Pancreas (tissue), 10 donors: ENCODE measurements at places on chromosomes 5 and 9. TPM values are rescaled to one million over a fixed set of nuclear protein-coding genes. Genes with fewer than 3 reads are reported as not detected.
A peak's percentile ranks its signal among the peaks of the same experiment; 100 is the strongest.

The MATR3 gene
- polyA plus RNA-seq, result 104 TPM

The ZBED3 gene
- 4.2 TPM for polyA plus RNA-seq

GRCh38 chr9:80157561-80157983 is 585.8 kb downstream of the TLE4 start:
- DNase-seq, result no peak

The SEC16A gene
- 49.7 TPM for polyA plus RNA-seq

- no peak for DNase-seq
Measured at GRCh38 chr9:33851301-33851700, 34.3 kb downstream of the UBE2R2 start.

GRCh38 chr9:14935106-14935751 is 25.0 kb upstream of the FREM1 start:
- DNase-seq, result no peak

GRCh38 chr5:73862796-73863195 is 236.8 kb downstream of the ARHGEF28 start:
- no peak for DNase-seq

- no peak for DNase-seq
Measured at GRCh38 chr5:124420952-124421351, 325.5 kb downstream of the ZNF608 start.

The ARL14EPL gene
- not detected for polyA plus RNA-seq

GRCh38 chr9:123637945-123638634 is 282.1 kb downstream of the CRB2 start:
- no peak for DNase-seq

DNA sequence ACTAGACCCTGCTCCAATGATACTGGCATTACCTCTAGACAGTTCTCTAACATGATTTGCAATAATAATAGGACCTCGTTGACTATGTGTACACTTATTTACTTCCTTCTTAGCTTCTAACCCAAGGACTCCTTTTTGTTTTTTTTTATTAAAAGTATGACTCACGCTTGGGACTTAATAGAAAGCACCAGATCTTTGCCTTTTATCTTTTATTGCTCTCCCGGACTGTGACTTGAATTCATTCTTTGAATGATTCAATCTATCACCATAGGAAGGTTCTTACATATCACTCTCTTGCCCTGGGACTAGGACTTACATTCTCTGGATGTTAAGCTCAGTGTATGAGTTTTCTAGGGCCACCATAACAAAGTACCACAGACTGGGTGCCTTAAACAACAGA is 9.0 kb downstream of the C9 start:
- no peak for DNase-seq

DNA sequence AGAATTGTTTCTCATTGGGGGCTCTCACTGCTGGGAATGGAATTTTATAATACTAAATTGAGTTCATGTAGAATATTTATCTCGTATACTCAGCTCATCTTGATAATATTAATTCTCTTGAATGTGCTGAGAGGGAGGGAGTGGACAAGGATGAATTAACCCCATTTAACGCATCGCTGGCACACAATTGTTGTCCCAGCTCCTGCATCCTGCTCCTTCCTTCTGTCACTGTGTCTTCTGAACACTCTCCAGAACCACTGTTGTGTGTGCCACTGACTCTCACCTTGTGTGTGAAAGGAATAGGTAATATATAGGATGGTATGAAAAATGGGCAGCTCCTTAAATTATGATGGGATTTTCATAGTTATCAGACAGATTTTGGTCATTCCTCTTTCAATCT is 267.3 kb downstream of the MTRR start:
- no peak for DNase-seq

DNA sequence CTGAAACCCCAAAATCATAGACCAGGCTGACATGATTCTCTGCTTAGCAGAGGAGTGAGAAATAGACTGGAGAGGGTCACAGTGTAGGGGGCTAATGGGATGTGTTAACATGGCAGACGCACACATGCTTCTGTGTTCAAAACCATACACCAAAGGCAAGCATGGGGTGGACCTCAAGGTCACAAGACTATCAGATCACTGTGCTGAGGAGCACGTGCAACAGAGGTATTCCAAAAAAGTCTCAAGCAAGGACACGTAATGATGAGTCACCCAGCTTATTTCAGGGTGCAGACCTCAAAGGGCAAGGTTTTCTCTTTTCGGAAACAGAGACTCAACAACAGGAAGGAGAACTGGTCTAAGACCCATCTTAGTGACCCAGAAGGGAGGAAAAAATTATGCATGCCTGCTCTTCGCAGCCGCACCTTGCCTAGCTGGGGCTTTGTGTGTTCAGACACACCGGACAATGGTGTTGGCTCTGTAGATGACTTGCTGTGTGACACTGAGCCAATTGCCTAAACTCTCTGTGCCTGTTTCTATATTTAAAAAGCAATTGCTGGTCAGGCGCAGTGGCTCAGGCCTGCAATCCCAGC is 20.3 kb downstream of the WHRN start:
- no peak for DNase-seq

GRCh38 chr5:168537176-168537575 is 8.1 kb downstream of the FBLL1 start:
- no peak for DNase-seq

GRCh38 chr5:139038613-139039305 is 159.4 kb downstream of the SIL1 start:
- no peak for DNase-seq

The FOXE1 gene
- polyA plus RNA-seq, result 0.16 TPM

DNA sequence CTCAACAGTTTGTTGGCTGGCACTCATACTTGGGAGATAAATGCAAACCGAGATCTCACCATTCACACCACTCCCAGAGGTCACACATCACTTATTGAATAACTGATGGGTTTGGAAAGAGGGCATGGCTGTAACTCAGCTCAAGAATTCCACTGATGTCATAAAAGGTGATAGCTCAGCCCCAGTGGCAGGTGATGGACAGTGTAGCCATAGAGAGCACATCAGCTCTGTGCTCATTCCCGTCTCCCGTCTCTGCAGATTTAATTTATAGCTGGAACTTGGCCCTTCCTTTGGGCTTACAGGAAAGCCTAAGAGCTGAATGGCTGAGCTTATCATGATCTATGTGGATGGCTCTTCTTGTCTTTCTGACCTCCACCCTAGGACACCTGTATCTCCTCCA is 59.8 kb downstream of the INSYN2B start:
- DNase-seq, result no peak

GRCh38 chr5:134846641-134846960 is 833 bp downstream of the C5orf24 start:
- no peak for DNase-seq

DNA sequence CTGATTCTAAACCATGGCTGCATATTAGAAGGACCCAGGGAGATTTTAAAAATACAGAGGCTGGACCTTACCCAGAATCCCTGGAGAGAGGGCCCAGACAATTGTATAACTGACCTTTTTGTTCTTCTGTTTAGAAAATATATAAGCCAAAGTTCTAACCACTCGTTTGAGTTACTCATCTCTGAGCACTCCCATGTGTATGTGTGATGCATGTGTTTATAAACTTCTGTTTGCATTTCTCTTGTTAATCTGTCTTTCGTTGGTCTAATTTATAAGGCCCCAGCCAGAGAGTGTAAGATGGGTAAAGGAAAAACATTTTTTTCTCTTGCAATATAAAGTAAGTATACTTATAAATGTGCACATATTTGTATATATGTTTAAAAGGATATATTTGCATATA is 443.9 kb downstream of the ZNF608 start:
- DNase-seq, result no peak

DNA sequence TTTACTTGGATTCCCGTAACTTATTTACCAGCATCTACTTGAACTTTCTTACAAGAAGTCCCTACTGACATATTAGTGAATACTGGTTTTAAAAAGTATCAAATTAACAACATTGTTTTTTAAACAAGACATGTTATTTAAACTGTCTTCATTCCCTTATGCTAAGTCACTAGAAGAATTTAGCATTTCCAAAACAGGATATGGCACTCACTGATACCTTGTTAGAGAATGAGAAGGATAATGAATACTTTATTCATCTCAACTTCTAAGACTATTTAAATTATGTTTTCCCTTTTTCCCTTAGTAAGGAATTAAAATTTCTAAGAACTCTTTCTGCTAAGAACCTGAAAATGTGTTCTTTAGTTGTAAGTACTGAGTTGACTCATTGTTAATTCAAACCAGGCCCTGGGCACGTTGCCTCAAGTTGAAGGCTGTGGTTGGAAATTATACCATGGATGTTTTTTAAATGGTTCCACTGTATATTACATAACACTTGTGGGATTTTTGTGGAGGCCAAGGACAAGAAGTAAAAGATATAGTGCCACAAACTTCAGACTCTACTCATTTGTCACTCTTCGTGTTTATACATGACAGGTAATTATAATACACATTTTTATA is 219.0 kb upstream of the EDIL3 start:
- DNase-seq, result no peak

The FAM153A gene
- polyA plus RNA-seq, result 4.4 TPM

DNA sequence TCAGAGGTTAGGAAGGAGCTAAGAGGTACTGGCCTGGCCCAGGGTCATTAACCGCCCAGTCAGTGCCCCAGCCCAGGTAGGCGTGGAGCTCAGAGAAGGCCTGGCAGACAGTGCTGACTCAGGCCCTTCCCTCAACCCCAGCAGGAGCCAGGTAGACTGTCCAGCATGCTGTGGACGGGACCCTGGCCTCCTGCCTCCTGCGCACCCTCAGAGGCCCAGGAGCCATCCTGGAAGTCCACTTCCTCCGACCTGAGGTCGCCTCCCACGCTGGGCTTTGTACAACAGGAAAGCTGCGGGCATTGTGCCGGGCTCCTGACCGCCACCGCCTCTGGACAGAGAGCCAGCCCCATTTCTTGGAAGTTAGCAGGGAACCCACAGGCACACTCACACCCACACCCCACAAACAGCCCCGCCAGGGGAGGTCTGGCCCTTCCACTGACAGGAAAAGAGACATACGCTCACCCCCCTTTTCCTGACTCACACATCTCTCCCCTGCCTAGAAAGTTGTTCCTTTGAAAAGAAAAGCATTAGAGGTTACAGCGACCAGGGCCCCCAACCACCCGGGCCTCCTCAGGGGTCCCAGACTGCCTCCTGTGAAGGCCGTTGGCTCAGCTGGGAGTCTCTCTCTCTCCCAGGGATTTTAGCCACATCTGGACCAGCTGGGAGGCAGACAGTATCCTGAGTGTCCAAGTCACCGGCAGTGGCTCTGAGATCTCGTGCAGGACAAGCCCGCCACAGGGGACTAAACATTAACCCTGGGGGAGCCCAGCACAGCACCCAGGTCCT is 7.7 kb downstream of the RALGDS start:
- peak; percentile 61 for DNase-seq

DNA sequence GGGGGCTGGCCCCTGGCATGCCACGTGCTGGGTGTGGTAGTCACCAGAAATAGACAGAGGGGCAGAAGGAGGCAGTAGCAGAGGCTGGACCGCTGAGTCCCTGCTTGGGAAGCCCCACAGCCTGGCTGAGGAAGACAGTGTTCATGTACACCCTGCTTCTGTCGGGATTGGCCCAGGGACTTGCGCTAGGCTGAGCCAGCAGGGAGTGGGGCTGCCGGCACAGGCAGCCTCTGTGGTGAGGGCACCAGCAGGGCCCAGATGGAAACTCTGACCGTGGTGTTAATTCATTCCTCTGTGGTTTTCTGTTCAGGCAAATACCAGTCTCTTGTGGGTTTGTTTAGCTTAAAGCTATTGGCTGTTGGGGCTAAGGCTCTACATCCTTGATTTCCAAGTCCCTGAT is 108.6 kb upstream of the RAD23B start:
- peak; percentile 36 for DNase-seq

- no peak for DNase-seq
Measured at GRCh38 chr9:76680716-76681425, 83.4 kb upstream of the PCA3 start.

The SLCO6A1 gene
- polyA plus RNA-seq, result not detected

The HTR1A gene
- polyA plus RNA-seq, result not detected

GRCh38 chr9:95754533-95755420 is 120.7 kb upstream of the ERCC6L2 start:
- no peak for DNase-seq

GRCh38 chr5:113489299-113489698 is 1.0 kb upstream of the MCC start:
- DNase-seq, result no peak

DNA sequence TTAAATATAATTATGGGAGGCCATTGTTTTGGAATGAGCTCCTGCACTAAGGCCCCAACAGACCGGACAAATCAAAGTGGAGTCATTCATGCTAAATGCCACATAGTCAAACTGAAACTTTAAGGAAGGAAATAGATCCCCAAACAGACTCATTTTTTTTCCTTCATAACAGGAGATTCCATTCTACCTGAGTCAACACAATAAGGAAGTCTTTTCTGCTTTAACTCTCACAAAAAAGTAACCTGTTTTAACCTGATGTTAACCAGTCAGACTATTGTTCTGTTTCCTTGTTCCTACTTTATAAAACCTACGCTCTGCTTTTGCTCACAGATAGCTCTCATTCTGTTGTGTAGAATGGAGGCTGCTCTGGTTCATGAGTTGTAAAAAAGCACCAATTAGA is 234.9 kb downstream of the YTHDC2 start:
- no peak for DNase-seq

The ABO gene
- 9.3 TPM for polyA plus RNA-seq

DNA sequence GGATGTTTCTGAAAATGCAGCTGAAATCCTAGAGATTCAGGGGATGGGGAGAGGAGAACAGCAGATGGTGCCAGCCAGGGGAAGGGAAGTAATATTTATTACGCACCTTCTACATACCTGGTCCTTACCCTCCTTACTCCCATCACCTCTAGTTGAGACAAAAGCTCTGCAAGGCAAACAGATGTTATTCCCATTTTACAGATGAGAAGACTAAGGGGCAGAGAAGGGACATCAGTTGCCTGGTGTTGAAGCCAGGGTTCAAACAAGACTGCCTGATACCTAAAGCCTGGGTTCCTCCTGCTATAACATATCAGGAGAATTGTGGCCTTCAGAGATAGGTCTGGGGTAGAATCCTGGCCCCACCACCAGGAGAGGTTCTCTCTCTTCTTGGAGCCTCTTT is 7.3 kb upstream of the BOD1 start:
- DNase-seq, result no peak

GRCh38 chr5:58872670-58873273 is 289.9 kb downstream of the RAB3C start:
- no peak for DNase-seq

DNA sequence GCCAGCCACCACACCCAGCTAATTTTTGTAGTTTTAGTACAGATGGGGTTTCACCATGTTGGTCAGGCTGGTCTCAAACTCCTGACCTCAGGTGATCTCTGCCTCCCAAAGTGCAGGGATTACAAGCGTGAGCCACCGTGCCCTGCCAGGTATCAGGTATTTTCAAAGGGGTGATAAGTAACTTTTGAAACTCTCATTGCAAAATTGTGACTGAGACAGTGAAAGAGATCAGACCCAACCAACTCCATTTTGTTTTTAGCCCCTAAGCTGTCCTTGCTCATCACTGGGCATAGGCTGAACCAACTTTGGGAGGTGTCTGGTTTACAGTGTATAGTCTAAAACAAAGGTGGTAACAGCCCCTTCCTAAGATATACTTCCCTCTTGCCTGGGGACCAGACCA is 29.3 kb downstream of the UNC13B start:
- no peak for DNase-seq

The FGF1 gene
- polyA plus RNA-seq, result 0.42 TPM

DNA sequence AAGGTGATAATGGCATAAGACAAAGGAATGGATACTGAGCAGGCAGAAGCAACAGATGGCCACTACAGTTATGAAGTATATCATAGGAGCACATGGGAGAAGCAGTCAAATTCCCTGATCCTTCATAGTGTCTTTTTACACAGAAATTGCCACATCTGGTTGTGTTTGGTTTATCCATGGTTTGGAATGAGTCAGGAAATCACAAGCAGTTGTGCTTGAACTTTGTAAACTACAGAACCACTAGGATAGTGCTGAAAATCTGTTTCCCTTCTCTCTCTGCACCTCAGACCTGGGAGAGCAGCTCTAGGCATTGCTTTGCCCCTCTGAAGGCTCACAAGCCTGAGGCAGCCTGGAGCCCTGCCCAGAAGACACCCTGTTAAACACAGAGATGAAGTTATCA is 134.0 kb downstream of the DMRT2 start:
- no peak for DNase-seq
